ENCODE measurements at places on chromosomes 4 and X. TPM values are rescaled to one million over a fixed set of nuclear protein-coding genes. Genes with fewer than 3 reads are reported as not detected.

Gene PDCL2
- not detected for total RNA-seq

Gene SPANXB1
- total RNA-seq, result not detected

Gene IRS4
- total RNA-seq, result not detected

Gene USP38
- total RNA-seq, result 27.4 TPM

Gene CCKAR
- under 0.01 TPM for total RNA-seq

Gene GALNTL6
- under 0.01 TPM for total RNA-seq

Gene TMEM255A
- total RNA-seq, result under 0.01 TPM

Gene DCAF4L1
- total RNA-seq, result 0.19 TPM

Gene REPS2
- total RNA-seq, result 0.85 TPM

Gene PAGE2B
- not detected for total RNA-seq

Gene KIT
- 2.8 TPM for total RNA-seq

Gene VEGFD
- 0.28 TPM for total RNA-seq

Gene TEX13B
- total RNA-seq, result not detected

Gene ATP1B4
- not detected for total RNA-seq

Gene PPP4R3C
- total RNA-seq, result not detected

Gene AWAT2
- under 0.01 TPM for total RNA-seq

Gene FAT4
- total RNA-seq, result 11.6 TPM

Gene AREG
- 5.9 TPM for total RNA-seq

Gene MAPK10
- 3.3 TPM for total RNA-seq

Gene LGI2
- under 0.01 TPM for total RNA-seq

Gene GYG2
- total RNA-seq, result 2.7 TPM

Gene SRPX2
- total RNA-seq, result 171 TPM

Gene ANKRD17
- total RNA-seq, result 54.4 TPM

Gene SPANXC
- not detected for total RNA-seq

Gene ZNF330
- 34.5 TPM for total RNA-seq

Gene MND1
- total RNA-seq, result 10.2 TPM

Gene SSX2B
- total RNA-seq, result not detected

Gene PDGFC
- total RNA-seq, result 67.9 TPM
